Substantia nigra (tissue), 51 donors: ENCODE measurements at places on chromosomes 7 and 10.

DNA sequence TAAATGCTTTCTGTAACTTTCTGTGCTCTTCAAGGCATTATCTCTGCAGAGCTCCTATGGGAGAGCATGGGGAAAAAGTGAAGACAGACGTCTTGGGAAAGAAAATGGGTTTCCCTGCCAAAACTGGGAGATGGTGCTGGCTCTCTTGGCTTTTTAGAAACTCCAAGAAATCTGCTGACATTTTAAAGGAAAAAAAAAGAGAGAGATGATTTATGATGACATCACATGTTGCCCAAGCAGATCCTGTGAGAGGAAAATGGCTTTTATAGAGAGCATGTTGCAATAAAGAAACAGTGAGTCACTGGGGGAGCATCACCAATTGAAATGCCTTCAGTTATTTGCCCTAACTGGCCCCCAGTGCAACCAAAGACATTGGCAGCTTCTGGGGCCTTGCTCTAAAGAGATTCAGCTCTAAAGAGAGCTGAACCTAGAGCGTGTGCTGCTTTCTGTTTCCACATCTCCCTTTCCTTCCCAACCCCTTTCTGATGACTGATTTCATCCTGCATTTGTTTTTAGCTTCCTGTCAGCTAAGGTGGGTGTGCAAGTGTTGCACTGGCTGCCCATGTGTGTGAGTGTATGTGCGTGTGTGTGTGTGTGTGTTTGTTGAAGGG lies 37.7 kb downstream of the LRMDA start:
- no peak for DNase-seq

DNA sequence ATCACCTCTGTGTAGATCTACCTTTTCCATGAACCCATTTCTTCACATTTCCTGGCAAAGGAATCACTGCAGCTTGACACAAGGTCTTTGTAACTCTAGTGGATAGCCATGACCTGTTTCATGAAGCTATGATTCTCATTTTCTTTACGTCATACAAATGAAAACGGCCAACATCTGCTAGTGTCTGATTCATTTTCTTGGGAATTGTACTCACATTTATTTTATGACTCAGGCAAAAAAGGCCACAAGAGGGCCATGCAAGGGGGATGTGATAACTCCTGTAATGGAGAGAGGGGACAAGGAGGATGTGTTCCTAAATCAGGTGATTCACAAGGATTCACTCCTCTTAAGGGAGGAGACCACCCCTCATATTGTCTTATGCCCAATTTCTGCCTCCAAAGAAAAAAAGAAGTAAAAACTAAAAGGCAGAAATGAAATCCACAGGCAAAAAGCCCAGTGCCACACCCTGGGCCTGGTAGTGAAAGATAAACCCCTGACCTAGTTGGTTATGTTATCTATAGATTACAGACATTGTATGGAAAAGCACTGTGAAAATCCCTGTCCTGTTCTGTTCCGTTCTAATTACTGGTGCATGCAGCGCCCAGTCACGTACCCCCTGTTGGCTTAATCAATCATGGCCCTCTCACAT lies 249.9 kb downstream of the IPMK start:
- DNase-seq: no peak

DNA sequence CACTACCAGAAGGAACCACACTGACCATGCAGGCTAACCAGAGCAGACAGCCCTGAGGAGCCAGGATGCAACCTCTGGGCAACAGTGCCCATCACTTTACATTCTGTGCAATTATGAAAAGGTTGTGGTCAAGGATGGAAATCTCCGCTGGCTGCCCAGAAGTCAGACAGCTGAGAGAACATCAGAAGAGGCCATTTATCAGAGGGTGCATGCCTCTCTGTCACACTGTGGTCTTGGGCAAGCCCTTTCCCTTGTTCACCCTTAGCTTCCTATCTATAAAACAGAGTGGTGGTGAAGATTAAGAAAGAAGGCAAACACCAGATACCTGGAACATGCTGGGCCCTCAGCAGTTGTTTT lies 120.7 kb upstream of the GDF10 start:
- no peak for DNase-seq

- no peak for DNase-seq
Observed at GRCh38 chr7:47887016-47887640, 61.1 kb downstream of the PKD1L1 start.

DNA sequence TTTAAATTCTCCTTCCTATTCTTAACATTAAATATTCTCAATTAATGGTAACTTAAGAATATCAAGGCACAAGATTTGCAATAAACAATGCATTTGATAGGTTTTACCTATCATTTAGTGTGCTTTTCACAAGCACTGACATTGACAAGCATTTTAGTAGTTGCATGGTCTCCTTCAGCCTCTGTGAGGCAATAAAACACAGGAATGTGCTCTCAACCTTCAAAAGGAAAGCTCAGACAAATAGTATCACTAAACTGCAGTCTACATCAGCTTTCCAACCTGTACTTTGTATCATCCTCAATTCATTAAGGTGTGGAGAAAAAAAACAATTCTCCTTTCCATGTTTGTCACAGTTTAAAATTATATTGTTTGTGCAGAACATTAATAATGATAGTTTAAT lies 51.1 kb upstream of the TSPAN13 start:
- DNase-seq: no peak

GRCh38 chr10:48390933-48391845 lies 84.7 kb downstream of the MAPK8 start:
- no peak for DNase-seq

DNA sequence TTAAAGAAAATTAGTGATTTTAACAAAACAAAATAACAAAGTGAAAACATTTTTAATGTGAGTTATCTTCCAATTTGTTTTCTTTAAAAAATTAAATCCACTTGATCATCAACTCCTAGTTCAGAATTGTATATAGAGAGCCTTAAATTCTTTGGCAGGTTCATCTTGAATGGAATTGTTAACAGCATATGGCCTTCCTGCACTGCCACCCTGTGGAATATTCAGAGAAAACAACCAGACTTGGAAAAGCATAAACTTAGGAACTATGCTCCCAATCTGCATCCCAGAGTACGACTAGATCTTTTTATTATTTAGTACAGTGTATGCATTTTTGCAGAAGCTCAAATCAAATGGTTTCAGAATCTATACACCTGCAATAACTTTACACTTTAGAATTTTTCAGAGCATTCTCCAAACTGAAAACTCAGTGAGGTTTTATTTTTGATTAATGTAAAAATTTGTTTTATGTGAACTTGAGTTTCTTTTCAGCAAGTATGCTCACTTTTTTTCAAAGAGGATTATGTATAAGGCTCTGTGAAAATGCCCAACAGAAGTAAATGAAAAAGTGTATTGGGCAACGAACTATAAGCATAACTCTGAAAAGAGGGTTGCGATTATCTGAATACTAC lies 44.9 kb upstream of the ANK3 start:
- no peak for DNase-seq

DNA sequence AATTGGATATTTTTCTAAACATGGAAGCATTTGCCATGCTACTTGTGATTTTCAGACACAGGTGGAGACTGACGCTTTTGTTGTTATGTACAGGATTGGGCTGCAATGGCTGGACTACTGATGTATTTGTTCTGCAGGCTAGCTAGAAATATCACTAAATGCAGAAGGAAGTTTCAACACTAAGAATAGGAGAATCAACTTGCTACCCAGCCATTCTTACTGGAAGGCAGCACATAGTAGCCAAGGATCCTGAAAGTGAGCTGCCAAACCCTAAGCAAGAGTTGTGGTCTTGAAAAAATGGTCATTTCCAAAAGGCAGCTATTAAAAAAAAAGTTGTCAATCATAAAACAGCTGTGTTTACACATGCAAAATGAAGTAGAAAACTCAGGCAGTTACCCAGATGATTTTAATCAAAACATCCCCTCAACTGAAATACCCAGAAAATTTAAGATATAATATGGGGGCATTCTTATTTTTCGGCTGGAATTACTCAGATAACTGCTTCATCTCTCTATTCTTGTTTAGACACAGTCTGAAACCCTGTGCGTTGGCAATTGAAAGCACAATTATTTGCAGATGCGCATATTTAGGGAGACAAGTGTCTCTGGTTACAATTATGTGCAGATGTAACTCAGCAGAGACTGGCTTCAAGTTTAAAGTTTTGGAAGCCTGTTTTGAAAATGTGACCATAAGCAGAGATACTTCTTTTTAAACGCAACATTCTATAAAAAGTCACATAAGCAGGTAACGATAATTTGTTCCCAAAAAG lies 31.2 kb downstream of the GFRA1 start:
- DNase-seq: no peak

DNA sequence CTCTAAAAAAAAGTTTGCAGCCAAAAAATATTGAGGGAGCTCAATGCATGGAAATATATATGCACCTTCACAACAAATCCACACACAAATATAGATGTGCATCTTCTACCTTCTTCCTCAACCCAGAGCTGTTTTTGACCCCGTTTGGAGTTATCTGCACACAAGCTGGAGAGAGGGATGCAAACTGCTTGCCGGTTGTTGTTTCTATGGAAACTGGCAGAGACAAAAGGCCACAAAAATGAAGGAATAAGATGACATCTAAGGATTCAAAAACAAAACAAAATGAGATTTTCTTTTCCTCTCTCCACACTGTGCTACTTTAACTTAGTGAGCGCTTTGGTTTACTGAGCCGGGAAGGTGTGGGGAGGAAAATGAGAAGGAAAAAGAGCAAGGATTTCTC lies 210.2 kb upstream of the AGK start:
- DNase-seq: no peak

GRCh38 chr7:117195361-117196029 lies 127.4 kb downstream of the WNT2 start:
- no peak for DNase-seq

GRCh38 chr10:91163269-91163868 lies 57.1 kb upstream of the PCGF5 start:
- no peak for DNase-seq

- DNase-seq: no peak
Observed at GRCh38 chr10:103395754-103396066, 565 bp downstream of the ATP5MK start.

DNA sequence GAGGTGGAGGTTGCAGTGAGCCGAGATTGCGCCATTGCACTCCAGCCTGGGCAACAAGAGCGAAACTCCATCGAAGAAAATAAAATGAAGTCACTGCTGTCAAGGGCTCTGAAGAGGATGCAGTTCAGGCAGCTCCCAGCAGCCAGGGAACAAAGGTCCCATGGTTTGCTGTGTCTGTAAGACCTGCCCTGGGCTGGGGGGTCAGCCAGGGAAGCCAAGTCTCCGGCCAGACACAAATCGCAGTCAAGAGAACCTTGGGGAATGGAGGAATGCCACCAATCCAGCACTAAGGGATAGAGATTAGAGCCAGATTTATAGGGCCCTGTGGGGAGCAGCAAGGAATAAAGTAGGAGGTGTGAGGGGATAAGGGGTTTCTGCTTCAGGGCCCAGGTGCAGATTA lies 28.9 kb upstream of the VSIR start:
- no peak for DNase-seq

DNA sequence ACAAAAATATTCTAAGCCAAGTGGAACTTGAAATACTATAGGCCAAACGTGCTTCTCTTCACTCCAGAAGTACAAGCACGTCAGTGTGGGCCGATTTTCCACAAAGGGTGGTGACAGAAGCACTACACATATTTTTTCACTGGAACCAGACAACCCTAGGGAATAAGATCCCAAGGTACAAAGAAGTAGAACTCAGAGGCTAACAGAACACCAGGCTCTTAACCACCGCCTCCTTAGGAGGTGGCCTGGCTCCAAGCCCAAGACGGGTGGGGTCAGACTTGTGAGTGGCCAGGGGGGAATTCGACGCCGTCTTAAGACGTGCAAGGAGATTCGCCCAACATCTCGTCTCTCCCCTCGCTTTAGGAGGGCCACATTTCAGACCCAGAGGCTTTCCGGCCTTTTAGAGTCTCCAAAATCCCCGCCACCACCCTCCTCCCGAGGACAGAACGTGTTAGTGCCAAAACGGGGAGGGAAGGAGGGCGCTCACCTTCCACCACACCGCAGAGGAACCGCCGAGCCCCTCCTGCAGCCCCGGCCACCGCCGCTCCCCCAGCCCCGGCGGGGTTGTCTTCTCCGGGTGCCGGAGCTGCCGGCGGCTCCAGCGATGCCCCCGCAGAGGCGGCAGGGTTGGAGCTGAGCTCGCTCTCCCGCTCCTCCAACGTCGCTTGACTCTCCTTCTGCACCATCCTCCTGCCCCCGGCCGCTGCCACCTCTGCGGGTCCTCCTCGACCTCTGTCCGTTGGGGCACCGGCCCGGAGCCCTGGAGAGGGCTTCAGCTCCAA lies 716 bp downstream of the OGA start:
- no peak for DNase-seq

DNA sequence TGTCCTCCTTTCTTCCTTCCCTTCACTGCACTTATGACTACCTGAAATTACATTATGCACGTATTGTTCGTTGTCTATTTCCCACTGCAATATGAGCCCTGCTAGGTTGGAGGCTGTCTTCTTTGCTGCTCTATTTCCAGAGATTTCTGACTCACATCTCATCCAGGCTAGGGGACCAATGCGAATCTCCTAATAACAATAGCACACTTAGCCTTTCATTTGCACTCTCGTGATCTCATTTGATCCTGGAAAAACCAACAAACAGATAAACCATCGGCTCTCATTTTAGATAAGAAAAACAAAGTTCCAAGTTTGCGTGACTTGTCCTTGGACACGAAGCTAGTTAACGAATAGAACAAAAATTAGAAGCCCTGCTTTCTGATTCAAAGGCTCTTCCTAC lies 1.4 kb downstream of the ZNF438 start:
- DNase-seq: no peak

GRCh38 chr10:36053271-36053670 lies 411.2 kb upstream of the FZD8 start:
- DNase-seq: no peak

DNA sequence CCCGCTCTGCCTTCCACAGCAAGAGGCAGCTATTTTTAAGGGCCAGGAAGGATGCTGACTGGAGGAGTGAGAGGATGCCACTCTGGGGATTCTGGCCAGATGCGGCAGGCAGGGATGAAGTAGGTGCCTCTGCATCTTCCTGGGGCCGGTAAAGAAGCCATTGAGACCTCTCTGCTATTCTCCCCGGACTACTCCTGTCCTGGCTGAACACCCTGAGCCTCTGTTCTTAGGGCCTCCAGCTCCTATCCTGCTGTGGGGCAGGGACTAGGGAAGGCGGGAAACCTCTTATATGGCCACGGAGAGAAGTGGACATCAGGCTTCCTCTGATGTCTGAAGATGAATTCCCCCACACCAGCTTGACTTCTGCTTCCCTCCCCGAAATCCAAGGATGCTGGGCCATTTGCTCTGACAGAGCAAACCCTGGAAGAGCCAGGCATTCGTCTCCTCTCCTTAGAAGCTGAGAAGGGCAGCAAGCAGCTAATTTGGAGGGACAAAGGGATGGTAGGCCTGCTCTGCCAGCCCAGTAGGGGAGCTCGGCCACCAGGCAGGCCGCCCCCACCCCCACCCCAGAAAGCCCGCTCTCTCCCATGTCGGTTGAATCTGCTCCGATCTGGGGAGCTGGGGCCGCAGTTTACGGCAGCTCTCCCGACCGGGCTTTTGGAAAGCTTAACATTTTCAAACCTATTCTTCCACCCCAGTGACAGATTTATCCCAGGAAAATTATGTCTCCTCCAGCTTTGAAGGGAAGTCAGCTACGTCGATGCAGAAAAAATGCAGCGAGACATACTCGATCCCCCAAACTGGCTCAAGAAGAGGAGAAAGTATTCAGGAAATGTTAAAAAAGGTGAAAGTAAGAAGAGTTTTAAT lies 2.8 kb downstream of the FGF8 start:
- no peak for DNase-seq
